HFF-Myc (cell line): ENCODE measurements at places on chromosomes 5 and 9.

GRCh38 chr5:100026606-100027005, 508.6 kb upstream of the FAM174A start:
- DNase-seq = no peak

DNA sequence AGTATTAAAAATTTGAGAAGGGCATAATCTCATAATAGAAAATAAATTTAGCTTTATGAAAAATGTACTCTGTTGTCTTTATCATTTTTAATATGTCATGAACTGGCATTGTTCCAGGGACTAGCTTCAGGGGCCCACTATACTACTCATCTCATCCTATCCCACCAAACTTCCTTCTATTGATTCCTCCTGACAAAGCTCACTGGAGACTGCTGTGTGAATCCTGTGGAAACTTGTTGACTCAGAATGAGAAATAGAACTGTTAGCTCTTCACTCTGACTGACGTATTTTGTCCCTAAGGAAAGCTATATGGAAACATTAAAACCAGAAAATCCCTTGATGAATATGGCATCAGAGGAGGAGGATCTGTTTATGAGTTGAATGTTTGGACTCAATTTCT, 29.8 kb upstream of the BNIP1 start:
- no peak for DNase-seq

GRCh38 chr9:136803551-136804508, 3.9 kb upstream of the RABL6 start:
- DNase-seq = no peak

GRCh38 chr5:180343110-180343830, 9.9 kb downstream of the GFPT2 start:
- no peak for DNase-seq

DNA sequence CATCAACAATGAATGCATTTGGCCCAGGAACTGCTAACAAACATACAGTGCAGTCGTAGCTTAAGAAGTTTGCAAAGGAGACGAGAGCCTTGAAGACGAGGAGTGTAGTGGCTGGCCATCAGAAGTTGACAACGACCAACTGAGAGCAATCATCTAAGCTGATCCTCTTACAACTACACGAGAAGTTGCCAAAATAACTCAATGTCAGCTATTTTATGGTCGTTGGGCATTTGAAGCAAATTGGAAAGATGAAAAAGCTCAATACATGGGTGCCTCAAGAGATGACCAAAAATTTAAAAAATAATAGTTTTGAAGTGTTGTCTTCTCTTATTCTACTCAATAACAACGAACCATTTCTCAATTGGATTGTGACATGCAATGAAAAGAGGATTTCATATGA, 757.7 kb upstream of the CHD1 start:
- DNase-seq = no peak

DNA sequence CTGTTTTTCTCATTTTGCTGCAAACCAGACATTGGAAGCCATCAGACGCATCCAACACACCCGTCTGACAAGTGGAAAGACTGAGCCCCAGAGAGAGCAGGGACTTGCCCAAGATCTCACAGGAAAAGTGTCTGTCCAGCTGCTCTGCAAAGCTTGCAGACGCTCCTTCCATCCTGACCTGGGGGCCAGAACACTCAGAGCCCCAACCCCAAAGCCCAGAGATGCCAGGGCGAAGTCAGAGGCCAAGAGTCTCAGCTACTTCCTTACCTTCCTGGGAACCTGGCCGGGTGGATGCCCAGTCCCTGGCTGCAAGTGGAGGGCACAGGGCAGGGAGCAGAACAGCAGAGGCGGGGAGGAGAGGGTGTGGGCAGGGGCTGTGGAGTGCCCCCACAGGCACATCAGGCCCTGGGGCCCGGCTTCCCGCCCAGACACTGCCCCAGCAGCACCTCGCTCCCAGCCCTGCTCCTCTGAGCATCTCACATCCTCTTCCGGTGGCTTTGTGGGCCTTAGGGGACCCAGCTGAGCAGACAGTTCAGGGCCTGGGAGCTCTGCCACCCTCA, 9.7 kb upstream of the RALGDS start:
- no peak for DNase-seq
